ENCODE measurements at places on chromosomes 4 and X.
A peak's percentile ranks its signal among the peaks of the same experiment; 100 is the strongest.

DNA sequence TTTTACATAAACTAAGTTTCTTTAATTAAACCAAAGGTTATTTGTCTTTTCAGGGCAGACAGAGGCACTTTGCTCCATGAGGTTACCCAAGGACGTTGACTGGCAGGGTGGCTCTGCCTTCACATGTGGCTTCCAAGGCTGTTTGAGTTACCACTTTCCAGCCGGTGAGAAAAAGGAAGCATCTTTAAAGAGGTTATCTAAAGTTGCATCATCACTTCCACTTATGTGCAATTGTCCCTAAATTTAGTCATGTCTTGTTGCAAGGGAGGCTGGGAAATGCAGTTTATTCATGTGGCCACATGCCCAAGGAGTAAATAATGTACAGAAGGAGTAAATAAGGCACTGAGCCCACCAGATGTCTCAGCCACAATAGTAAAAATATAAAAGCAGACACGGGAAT, 29.0 kb upstream of the RAP1GDS1 start:
- no peak for DNase-seq

DNA sequence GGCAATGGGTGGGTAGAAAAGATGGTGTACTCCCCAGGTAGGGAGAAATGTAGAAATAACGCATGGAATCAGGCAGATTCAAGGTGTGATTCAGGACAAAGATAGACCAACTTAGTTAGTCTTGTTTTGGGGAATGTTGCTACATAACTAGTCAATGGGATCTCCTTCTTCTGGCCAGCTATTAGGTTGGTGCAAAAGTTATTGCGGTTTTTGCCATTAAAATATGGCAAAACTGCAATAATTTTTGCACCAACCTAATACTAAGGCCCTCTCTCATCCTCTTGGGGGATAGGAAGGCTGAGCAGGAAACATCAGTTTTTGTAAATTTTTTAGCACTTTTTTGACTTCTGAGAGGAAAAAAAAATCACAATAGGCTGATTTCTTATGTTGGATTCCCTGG, 23.2 kb downstream of the CYBB start:
- DNase-seq = no peak

GRCh38 chr4:1601533-1601835, 82.6 kb downstream of the FAM53A start:
- no peak for DNase-seq

DNA sequence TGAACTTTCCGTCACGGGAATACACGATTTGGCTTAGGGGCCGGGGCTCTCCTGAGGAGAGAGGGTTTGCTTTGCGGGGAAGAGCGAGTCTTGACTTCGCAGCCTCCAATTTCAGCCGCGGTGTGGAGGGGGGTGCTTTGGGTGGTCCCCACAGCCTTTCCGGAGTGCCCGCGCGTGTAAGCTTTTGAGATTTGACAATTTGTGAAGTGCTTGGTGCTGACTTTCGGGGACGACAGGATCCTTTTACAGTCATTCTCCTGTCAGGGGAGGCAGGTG, 355 bp downstream of the SCML1 start:
- no peak for DNase-seq

DNA sequence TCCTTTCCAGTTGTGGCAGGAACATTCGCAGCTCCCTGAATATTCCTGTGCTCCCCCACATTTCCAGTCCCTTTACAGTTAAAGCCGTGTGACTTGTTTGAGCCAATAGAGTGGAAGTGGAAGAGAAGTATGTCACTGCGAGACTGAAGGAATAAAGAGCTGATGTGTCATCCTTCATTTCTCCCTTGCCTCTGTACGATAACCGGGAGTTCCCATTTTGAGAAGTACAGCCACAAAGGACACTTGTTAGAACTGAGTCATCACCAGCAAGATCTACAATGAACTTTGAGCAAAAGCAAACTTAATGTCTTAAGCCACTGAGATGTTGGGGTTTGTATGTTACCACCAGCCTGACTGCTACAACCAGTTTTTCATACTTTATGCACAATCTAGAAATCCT, 92.3 kb downstream of the SPRY1 start:
- DNase-seq = peak; percentile 15

- no peak for DNase-seq
Observed at GRCh38 chr4:98068495-98068894, 74.8 kb downstream of the STPG2 start.

GRCh38 chrX:33190016-33190415, 21.3 kb downstream of the DMD start:
- no peak for DNase-seq

DNA sequence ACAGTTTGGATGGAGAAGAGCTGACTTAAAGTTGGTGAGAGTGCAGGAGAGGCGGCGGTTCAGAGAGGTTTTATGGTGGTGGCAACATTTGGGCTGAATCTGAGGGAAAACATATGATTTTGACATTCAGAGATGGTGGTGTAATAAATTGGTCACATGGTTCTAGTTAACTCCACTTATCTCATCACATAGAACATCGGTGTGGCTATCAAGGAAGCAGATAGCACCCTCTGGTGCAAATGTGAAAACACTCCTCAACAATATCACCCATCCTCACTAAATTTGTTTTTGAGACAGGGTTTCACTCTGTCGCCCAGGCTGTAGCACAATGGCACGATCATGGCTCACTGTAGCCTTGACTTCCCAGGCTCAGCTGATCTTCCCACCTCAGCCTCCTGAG, 28.8 kb downstream of the SUPT20HL2 start:
- DNase-seq = no peak

DNA sequence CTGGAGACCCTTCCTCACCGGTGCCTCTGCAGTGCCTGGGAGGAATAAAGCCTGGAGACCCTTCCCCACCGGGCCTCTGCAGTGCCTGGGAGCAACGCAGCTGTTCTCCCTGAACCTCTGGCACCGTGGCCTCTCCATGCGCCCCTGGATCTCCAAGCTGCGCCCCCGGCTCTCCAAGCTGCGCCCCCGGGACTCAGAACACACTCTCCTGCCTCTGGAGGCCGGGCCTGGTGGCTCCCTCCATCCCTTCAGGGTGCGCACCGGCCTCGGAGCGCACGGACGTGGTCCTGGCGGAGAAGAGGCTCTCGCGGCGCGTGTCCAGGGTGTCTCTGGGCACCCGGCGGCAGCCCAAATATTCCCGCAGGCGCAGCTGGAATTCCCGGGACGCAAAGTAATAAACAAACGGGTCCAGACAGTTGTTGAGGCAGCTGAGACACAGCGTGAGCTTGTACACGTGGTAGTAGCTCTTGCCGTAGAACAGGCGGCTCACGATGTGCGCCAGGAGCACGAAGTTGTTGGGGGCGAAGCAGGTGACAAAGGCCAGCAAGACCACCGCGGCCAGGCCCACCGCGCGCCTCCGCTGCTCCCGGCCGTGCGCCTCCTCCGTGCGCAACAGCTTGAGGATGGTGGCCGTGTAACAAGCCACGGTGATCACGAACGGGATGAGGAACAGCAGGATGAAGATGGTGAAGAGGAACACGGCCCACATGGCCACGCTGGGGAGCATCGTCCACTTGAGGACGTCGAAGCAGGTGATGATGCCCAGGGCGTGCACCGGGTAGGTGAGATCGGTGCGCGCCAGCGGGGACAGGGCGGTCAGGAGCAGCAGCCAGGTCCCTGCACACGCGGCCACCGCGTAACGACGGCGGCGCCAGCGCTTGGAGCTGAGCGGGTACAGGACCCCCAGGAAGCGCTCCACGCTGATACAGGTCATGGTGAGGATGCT, 12.8 kb upstream of the ASMTL start:
- no peak for DNase-seq

DNA sequence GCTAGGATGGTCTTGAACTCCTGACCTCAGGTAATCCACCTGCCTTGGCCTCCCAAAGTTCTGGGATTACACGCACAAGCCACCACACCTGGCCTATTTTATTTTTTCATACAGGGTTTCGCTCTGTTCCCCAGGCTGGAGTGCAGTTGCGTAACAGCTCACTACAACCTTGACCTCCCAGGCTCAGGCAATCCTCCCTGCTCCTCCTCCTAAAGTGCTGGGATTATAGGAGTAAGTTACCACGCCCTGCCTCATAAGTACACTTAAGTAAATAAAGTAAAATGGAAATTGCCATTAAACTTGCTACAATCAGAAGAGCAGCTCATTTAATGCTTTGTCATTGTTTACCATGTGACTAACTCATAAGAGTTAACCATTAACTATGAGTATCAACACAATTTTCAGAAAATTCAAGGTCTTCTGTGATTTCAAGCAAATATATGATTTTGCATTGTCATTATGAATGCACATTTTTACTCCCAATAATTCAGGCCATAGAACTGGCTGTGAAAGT, 12.3 kb downstream of the UGDH start:
- DNase-seq = peak; percentile 13

GRCh38 chrX:40104985-40105834, 7.5 kb upstream of the BCOR start:
- peak; percentile 62 for DNase-seq

DNA sequence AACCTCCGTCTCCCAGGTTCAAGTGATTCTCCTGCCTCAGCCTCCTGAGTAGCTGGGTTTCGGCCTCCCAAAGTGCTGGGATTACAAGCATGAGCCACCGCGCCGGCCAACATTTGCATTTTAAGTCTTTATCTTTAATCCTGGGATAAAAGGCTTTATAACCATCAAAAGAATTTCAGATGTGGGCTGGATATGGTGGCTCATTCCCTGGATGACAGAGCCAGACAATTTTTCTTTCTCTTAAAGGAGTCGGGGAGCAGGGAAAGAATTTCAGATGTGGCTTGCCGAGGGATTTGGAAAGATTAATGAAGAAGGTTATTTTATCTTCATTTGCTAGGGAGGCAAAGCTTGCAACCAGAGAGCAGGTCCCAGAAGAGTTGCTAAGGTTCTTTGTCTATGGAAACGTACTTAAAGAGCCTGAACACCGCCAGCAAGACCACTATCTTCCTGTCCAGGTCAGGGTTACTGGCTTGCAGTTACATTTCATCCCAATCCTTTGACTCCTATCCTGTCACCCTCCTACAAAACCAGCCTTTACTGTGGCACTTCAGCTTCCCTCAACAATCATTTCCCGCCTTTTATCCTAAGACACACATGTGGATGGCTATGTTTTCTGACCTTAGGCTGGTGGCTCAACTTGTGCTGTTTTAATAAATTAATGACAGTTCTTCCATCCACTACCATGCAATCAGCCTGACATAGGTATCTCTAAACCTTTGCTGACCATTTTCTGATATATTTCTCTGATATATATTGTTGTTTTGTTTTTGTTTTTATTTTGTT, 3.9 kb upstream of the KLHL8 start:
- DNase-seq = no peak

DNA sequence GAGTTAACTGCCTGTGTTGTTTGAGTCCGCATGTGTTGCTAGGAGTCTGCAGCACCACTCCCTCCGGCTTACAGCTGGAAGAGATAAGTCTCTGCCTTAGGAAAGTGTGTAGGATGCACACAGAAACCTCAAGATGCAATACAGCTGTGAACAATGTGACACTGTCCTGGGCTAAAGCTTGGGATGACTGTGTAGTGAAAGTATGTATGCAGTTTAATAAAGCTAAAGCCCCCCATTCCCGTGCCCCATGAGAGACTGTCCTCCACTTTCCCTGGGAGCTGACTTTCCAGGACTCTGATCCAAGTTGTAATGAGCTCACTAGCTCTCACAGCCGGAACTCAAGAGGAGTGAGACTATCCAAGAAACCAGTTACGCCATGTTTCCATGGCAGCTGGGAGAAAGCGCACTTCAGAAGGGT, 156.6 kb upstream of the FTHL17 start:
- DNase-seq = no peak

DNA sequence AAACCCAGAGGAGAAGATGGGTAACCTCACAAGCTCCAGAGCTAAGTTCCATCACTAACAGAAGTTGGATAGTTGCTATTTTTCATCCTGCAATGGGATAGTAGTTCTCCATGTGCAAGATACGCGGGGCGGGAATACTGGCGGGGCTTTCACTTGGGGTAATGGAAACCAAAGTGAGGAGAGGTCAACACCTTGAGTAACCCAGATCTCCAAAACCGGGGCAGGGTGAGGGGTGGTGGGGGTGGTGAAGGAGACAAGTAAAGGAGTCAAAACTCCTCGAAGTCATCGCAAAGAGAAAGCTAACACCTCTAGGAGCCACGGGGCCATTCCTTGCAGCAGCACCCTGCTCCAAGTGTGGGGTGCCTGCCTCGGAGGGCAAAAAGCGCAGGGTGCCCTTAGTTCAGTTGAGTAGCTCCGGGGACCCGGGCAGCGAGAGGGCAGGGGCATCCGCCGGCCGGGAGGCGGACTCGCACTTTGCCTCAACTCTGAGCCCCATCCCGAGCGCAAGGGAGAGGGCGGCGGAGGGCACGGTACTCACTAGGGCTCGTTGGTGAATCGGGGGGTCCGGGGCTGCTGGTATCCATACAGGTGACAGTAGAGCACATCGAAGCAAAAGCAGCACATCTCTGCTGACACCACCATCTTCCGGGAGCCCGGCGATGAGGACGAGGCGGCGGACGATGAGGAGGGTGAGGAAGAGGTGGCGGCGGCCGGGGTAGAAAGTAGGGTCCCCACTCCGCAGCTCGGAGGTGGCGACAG, 645 bp downstream of the AMMECR1 start:
- no peak for DNase-seq

DNA sequence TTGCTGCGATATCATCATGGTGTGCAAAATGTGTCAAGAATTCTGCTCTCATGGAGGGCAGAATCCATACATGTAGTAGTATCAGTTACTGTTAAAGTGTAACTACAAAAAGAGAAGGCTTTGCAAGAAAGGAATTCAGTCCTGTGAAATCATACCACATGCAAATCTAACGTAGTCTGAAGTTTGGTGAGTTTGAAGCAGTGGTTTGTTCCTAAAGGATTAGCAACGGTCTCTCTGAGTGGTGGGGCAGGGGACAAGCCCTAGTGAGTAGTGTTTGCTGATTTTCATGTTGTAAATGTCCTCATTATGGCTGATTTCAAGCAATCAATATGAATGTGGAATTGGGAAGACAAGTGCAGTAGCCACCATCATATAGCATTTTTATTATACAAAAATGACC, 47.1 kb upstream of the CLNK start:
- no peak for DNase-seq

DNA sequence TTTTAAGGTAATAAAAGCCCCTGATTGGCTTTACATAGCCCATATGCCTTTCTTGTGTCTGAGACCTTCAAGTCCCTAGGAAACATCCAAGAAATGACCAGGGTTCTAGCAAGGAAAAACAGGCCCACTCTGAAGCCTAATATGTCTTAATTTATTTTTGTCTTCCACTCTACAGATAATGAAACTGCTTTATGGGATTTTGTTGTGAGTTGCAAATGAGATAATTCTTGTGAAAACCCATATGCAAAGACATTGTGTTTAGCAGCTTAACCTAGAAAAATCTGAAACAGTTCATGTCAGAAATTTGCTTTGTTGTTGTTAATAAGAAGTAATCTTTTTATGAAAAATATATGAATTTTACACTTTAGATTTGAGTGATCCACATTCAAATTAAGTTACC, 190.7 kb upstream of the BMP3 start:
- DNase-seq = no peak

GRCh38 chrX:47215291-47215900, 3.1 kb upstream of the CDK16 start:
- DNase-seq = no peak

- DNase-seq = peak; percentile 71
Observed at GRCh38 chrX:23317799-23318724, 16.6 kb upstream of the PTCHD1 start.
